ENCODE measurements at places on chromosomes 11 and 22.

DNA sequence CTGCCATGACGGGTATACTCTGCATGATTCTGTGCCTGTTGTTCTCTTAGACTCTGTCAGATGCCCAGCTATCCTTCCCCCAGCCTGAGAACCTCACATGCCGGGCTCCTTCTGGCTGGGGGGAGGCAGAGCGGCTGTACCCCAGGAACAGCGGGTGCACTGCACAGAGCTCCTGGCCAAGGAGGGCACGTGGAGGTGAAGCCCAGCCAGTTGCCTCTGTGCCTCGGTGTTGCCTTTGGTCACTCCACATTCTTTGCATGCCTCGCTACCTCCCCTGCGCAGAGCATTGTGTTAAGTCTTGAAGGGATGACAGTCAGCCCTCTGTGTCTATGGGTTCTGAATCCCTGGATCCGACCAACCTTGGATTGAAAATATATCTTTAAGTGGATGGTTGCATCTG lies 77.7 kb downstream of the FEZ1 start:
- DNase-seq: no peak

DNA sequence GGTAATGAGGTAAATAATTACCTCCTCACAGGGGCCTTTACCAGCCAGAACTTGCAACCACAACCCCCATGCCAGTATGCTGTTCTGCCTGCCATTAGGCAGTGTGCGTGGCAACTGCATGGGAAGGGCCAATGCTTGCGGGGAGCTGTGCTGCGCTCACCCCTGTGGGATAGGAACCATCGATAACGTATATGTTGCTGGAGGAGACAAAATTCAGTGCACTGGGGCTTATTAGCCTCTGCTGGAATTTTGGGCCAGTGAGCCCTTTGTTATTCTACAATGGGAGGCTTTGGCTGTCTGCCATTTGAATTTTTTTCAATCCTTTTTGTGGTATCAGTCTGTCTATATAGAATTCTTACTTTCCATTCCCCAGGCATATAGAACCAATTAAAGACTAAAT lies 47.3 kb downstream of the PPP2R1B start:
- DNase-seq: no peak

GRCh38 chr11:134350381-134350780 lies 18.6 kb downstream of the GLB1L2 start:
- DNase-seq: no peak

DNA sequence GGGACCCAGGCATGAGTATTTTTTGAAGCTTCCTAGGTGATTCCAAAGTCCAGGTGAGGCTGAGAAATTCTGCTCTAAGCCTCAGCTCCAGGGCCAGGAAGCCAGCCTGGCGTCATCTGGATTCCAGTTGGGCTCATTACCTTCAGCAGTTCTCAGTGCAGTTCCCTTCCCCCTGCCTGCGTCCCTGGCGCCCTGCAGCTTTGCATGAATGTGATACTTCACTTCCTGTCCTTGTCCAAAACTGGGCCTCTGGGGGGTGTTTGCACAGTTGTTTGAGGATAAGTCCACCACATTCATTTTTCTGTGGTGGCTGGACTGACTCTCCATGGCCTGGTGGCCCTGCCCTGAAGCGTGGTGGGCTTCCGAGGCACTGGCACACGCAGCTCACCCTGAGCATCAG lies 98.1 kb downstream of the TENM4 start:
- no peak for DNase-seq

GRCh38 chr11:128840783-128841182 lies 26.3 kb downstream of the KCNJ1 start:
- no peak for DNase-seq

DNA sequence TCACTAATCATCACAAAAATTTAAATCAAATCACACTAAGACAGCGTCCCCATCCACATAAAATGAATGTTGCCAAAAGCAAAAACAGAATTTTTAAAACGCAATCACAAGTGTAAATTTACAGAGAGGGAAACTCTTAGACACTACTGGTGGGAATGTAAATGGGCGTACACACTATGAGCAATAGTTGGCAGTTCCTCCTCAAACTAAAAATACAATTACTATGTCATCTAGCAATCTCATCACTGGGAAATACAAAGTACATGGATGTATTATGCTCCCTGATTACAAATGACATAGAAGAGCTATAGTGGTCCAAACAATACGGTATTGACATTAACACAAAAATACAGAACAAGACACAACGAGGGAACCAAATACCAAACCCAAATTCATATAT lies 8.7 kb upstream of the RGL4 start:
- no peak for DNase-seq

DNA sequence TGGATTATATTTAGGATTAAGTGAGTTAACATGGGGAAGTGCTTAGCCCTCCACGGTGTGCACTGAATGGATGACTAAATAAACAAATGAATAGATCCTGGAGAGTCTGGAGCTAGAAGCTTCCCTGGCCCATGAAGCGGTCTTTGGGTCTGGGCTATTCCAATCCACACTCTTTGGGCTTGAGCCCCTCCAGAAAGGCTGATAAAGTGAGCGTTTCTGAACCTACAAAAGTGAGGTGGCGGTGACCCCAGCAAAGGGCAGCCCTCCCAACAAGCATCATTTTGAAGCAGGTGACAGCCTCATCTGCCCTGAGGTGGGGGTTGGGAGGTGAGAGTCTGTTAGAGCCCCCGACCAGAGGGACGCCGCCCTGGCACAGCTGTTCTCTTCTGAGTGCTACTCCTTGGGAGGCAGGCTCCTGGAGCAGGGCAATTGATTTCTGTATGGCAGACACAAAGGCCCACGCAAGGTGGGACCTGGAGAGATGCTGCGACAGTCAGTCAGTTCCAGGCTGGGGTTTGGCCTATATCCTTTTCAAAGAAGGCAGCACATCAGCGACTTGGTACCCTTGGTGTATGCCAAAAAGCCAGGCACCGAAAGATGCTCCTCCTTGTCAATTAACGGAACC lies 157.8 kb downstream of the CACNA1I start:
- DNase-seq: no peak

DNA sequence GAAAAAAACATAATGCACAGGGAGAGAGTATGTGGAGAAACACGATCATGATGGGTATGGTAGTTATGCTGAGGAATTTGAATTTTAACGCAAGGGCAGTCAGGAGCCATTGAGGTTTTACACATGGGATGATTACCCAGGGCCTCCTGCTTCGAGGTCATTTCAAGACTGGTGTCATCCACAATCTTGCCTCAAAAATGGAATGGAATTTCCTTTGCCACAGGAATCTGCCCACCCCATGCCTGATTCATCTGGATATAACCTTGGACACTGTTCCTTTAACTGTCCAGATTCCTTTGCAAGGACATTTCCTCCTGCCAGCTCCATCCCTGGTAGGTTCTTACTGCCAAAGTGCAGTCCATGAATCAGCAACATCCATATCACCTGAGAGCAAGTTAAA lies 655.9 kb upstream of the TENM4 start:
- no peak for DNase-seq

DNA sequence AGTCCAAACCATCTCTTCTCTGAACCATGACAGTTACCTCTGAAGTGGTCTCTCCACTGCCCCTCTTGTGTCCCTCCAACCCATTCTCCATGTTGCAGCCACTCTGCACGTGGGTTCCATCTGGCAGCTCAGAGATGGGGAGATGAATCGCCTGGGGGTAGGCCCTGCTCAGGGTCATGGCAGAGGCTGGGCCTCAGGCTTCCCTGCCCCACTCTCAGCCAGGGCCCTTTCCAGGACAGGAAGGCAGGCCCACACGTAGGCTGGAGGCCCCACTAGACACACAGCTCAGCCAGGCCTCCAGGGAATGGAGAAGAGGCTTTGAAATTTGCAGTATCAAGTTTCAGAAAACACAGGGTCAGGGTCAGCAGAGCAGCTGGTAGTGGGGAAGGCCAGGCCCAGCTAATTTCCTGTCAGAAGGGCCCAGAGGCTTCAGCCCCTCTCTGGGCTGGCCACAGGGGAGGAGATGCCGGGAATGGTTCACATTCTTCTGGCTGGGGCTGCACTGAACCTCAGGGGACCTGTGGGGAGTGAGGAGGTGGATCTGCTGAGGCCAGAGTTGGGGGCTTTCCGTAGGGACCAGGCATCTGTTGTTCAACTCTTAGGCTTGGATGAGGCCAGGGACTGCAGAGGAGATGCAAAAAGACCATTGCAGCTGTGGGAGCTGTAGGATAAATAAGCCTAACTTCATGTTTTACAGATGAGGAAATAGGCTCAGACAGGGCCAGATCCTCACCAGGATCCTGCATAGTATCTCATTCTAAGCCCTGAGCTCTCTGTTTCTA lies 101.6 kb downstream of the SWAP70 start:
- no peak for DNase-seq

GRCh38 chr11:125164422-125165110 lies at the start of gene PKNOX2:
TSS of gene PKNOX2 (plus strand) at chr11:125164751. CDS start at chr11:125351306, 186,555 bp downstream.
- DNase-seq: no peak

GRCh38 chr22:42277988-42278776 lies 7.7 kb upstream of the TCF20 start:
- DNase-seq: no peak

DNA sequence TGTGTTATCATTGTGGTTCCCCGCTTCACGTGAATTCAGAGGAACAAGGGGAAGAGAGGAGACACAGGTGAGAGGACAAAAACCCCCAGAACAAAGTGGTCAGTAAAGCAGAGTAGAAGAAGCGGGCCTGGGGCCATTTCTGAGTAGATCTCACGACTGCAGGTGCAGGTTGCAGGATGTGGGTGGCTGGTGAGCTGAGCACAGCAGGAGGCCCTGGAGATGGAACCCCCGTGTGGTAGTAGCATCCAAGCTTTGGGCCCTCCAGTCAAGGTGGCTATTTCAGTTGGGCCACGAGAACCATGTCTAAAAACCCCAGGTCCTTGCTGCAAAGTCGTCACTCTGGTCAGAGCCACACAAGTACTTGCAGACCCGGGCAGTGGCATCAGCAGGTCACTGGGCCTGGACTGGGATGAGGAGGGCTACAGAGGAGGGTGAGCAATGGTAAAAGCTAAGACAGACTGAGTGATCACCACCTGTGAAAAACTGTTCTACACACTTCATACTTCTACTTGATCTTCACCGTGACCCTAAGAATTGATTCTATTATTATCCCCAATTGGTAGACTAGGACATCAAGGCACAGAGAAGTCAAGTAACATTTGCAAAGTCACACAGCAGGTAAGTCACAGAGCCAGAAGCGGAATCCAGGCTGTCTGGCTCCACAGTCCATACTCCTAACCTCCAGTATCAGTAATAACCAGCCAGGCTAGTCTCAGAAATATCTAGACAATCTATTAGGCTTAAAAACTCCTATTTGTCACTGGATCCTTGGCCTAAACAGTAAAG lies 43.8 kb downstream of the SLC1A2 start:
- DNase-seq: no peak

DNA sequence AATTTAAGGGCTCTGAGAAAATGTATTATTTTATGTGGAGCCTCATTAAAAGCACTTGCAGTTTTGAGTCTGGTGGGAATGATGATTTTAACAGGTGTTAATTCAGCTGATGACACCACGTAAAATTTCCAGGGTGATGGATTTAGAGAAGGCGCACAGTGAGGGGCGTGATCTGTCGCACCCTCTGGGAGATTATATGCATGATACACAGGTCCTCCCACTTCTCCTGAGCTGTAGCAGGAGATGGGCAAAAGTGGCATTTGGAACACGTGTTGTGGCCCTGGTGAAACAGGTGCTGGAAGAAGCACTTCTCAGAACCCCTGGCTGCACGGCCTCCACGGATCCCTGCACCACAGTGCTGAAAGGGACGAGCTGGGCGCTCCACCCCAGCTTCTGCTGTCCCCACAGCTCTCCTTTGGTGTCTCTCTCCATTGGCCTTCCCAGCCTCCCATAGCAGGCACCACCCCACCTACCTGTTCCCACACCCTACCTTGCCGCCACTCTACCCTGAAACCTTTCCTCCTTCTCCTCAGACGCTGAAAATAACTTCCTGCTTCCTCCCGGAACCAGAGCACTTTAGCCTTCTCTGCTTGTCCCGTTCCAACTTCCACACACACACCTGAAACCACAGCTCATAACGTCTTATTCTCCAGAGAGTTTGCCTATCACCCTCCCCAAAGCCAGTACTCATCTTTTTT lies 6.9 kb upstream of the SORL1 start:
- no peak for DNase-seq

DNA sequence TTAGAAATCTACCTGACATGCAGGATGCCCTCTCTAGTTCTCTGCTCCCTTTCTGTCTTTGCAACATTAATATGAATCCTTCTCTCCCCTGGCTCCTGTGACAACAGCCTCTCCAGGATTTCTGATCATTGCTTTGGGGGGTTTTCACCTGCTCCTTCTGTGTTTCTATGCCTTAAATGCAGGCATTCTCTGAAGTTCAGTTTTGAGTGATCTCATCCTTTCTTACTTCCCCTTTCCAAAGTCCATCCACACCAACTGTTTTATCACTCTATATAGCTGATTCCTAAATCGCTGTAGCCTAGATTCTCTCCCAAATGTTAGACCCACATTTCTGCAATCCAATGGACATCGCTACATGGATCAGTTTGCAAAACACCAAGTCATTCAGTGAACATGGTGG lies 330.7 kb upstream of the NCAM1 start:
- no peak for DNase-seq

DNA sequence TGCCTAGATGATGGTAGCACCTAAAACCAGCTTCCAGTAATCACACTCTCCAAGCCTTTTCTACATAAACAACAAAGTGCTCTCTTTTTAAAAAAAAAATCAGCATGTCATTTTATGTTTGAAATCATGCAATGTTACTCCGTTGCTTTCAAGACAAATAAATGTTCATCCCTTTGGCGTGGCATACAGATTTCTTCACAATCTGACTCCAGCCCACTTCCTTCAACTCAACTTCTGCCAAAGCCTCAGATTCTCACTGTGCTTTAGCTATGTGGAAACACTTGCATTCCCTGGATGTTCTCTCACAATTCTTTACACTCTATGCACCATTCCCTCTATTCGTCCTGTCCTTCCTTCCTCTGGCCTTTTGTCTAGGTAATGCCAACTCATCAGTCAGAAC lies 206.3 kb upstream of the BLID start:
- DNase-seq: no peak

GRCh38 chr11:106278391-106278790 lies 200.9 kb downstream of the AASDHPPT start:
- no peak for DNase-seq

DNA sequence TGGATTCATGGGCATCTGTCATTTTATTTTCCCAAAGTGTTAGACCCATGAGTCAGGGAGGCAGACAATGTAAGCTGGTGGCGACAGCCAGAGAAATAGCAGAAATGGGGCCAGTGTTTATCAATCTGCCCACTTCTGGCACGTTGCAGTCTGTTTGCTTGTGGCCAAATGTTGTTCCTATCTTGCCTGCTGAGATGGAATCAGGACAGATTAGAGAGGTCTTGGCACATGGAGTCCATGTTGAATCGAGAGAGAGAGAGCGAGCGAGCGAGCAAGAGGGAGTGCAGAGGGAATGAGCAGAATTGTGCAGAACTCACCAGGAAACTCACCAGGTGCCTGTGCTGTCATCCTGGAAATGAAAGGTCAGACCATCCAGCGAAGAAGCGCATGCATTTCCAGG lies 21.9 kb upstream of the PARVG start:
- DNase-seq: no peak

All from hematopoietic multipotent progenitor cell treated with erythropoietin and hydrocortisone succinate and interleukin-3 and kit ligand, for 17 days (in vitro differentiated cells).